Activated T-helper 2 cell treated with anti-CD3 and anti-CD28 coated beads, Interferon-gamma antibody, Interleukin-2, Interleukin-4, amounts not matched to agents 10 μg/mL and 5 μg/mL and 100 μg/mL, durations not matched to agents 14 hours and 24 hours and 36 hours (primary cell): ENCODE measurements at places on chromosomes 5 and 9. TPM values are rescaled to one million over a fixed set of nuclear protein-coding genes. Genes with fewer than 3 reads are reported as not detected.

GRCh38 chr5:31944684-31945445 lies 229.3 kb downstream of the GOLPH3 start:
- DNase-seq: no peak

The PPIC gene
- not detected in 2 replicates for total RNA-seq

The SPRY4 gene
- total RNA-seq: 0.64 TPM in 2 replicates

- DNase-seq: no peak
These were observed 20.2 kb downstream of the COL5A1 start for GRCh38 chr9:134661791-134662142.

DNA sequence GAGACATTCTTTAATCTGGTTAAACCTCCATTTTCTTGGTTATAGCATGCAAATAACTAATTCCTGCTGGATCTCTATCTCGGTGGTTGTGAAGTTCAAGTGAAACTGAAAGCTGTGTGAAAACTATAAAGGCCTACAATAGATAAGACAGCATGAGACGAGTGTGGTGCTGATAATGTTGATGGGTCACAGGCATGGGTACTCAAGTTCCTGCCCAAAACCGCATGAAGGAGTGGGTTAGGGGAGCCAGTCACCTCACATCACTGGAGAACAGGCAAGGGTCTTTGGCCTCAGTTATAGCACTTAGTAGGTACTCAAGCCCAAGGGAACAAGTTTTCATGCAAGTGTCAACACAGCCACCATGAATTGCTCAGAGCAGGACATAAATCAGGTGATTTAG lies 16.7 kb downstream of the HMHB1 start:
- peak; percentile 17 for DNase-seq

The NEK6 gene
- total RNA-seq: 44.6 and 47.7 TPM in 2 replicates

- no peak for DNase-seq
These were observed 53.6 kb downstream of the C9orf50 start for GRCh38 chr9:129567329-129567728.
